ENCODE measurements at places on chromosomes 2 and 18.

- no peak for DNase-seq
These were observed 103.3 kb upstream of the OSR1 start for GRCh38 chr2:19461504-19462255.

- no peak for DNase-seq
These were observed 48.7 kb downstream of the RRM2 start for GRCh38 chr2:10171006-10171800.

- DNase-seq = peak; percentile 37
These were observed 135.8 kb downstream of the HDAC4 start for GRCh38 chr2:239264838-239265651.

DNA sequence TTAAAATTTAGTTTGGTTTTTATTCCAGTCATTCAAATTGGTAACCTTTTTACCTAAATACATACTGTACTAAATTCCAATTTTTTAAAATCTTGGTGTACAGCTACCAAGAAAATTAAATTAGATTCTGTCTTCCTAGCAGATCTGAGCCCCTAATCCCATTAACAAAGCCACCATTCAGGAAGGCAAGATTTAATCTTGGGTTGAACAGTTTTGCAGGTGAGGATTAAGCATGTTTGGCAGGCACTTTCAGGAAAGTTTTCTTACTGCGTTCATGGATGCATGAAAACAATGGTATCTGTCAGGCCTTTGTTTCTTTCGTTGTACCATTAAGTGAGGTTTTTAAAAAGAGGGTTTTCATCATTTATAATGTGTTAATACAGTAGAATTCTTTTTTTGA, 32.8 kb downstream of the ITPRID2 start:
- DNase-seq = no peak

- DNase-seq = peak; percentile 36
These were observed 4.2 kb upstream of the POU3F3 start for GRCh38 chr2:104849618-104850141.
